ENCODE measurements at places on chromosomes 6 and 20. TPM values are rescaled to one million over a fixed set of nuclear protein-coding genes. Genes with fewer than 3 reads are reported as not detected.

- no peak for DNase-seq
Observed at GRCh38 chr6:4041480-4041879, 37.5 kb downstream of the FAM217A start.

ORC3 gene
- 15.9 TPM for total RNA-seq

DNA sequence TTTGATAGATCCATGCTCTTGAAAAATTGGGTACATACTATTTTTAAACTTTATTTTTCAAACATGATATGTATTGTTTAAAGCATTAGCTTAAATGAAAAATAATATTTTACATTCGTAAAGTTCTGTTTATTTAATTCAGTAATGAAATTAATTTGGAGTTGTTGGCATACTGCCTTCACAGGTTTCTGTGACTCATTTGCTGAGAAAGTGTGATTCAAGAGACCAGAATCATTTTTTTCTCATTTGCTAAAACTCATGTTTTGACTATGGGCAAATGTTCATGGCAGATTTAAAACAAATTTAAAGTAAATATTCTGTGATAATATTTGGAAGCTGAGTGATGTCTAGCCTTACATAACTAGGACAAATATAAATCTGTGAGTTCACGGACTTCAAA lies 230.4 kb downstream of the BCKDHB start:
- DNase-seq: no peak

LY6G6C gene
- not detected for total RNA-seq

CDK5RAP1 gene
- total RNA-seq: 23.7 TPM

Measured in mucosa of descending colon (tissue), 3 donors.